Naive thymus-derived CD4-positive, alpha-beta T cell (primary cell): ENCODE measurements at places on chromosomes 2 and 18. TPM values are rescaled to one million over a fixed set of nuclear protein-coding genes. Genes with fewer than 3 reads are reported as not detected.

DNA sequence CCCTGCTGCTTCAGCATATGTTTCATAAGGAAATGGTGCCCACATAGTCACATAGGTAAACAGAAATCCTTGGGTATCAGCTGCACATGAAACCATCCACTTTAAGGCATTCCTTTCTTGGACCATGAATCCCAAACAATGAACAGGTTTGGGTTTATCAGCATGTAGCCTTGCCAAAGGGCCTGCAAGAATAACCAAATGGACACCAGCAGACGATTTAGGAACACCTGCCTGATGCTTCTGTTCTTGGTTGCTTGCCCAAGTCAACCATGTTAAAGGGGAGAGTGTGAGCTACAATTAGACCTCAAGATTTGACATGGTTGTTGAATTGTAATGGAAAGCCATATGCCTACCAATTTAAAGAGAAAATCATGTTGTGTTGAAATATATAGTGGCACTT is 1342.7 kb upstream of the PIK3C3 start:
- no peaks in the 10 kb centered on the region for H3K27me3 ChIP-seq
- no peak for DNase-seq
- H3K27ac ChIP-seq: no peak overlapping the region

DNA sequence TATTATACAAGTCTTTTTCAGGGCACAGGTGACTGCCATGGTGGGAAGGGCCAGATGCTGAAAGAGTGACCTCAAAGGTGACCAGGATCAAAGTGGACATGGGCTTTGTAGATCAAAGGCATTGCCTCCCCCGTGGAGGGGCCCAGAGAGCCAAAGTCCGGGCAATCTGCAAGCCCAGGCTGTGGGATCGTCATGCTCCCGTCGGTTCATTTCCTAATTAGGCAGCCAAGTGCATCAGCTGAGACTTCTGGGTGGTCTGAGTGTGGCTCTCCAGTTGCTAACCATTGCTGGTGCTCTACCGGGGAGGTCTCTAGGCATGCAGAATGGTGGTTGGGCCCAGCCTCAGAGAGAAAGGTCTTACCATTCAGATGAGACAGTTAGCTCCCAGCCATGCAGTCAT is 61.6 kb downstream of the TRIB2 start:
- H3K27ac ChIP-seq: no peak overlapping the region
- no peaks in the 10 kb centered on the region for H3K27me3 ChIP-seq
- no peak overlapping the region for H3K4me3 ChIP-seq
- no peak for DNase-seq
- H3K4me1 ChIP-seq: no peaks in the 10 kb centered on the region
- no peaks in the 10 kb centered on the region for H3K36me3 ChIP-seq

DNA sequence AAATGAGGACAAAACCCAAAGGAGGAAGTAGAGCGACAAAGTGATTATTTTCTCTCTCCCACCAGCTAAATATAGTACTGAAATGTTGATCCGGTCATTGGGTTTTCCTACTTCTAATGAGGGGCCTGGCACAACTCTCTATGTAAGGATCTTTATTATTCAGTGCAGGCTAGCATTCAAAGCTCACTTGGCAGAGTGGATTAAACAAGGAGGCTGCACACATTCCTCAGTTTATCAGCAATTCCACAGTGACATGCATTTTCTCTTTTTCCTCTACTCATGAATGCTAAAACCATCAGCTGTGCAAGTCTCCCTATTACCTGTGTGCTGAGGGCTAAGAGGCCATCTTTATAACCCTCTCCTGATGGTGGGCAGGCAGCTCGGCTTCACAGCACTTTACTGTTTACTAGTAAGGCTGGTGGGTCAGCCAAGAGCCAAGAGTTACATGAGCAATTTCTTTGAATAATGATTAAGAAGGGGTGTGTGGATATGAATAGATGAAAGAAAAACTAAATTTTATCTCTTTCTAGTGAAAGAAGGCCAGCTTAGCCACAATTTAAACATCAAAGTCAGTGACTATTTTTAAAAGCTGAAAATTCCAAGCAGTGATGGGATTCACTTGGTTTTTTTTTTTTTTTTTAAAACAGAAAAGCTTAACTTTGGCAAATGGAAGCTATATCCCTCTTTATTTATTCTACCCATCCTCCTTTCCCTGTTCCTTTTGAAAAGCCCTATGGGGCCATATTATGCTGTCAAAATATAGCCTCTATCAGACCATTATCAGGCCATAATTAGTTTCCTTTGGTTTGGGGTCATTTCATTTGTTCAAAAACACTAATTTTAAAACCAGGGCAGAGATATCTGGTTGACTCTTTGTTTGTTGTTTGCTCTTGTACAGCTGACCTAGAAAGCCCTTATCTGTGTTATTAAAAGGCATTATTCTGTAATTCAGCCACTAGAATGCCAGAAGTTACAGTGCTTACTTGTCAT is 111.0 kb downstream of the RBM43 start:
- no peak overlapping the region for H3K4me3 ChIP-seq
- H3K4me1 ChIP-seq: no peaks in the 10 kb centered on the region

DNA sequence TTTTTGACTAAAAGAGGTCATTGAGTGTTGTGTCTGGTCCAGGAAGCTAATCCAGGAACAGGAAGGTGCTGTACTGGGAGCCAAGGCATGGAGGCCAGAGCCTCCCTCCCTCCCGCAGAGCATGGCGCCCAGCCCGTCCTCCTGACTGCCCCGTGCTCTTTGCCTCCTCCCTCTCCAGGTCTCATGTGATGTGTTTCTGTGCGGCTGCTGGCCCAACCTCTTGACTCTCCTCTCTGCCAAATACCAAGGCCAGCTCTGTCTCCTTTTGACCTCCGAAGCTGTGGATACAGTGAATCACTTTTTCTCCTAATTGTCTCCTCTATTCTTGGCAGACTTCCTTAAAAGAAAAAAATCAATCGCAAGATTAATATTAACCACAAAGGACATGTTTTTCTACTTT is 284.1 kb downstream of the PHLPP1 start:
- no peaks in the 10 kb centered on the region for H3K36me3 ChIP-seq
- no peak overlapping the region for H3K4me3 ChIP-seq
- H3K4me1 ChIP-seq: no peaks in the 10 kb centered on the region

DNA sequence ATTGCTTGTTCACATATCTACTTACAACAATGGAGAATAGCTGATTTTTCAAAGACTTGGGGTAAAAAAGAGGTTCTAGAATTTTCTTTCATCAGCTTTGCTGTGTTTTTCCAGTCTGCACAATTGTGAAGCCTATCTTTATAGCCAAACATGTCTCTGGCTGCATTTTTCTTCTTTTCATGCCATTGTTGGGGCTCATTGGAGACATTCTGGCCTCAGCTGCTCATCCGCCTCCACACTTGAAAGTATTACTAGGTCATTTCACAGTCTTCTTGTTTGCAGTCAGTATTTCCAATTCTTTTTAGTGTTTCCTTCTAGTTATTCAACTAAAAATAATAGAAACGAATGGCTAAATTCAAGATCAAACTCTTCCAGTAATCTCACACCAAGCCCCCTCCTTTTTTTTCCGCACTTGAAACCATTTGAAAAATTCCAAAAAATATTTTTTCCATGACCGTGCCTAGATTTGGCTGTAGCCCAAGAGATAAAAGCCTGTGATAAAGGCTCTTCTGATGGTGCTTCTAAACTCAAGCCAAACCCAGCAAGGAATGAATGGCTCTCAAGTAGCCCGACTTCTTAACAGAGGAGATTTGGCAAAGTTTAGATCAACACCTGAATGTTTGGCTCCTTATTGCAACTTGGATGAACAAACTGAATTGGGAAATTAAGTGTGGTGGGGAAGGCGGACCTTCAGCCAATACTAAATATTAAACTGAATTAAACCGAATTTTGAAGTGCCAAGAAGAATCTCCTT is 103.4 kb downstream of the NRP2 start:
- DNase-seq: no peak
- no peak overlapping the region for H3K4me3 ChIP-seq
- H3K4me1 ChIP-seq: peaks cover 10% of the 10 kb centered on the region
- no peak overlapping the region for H3K27ac ChIP-seq
- H3K36me3 ChIP-seq: no peaks in the 10 kb centered on the region

Gene ATOH8
- not detected for total RNA-seq

DNA sequence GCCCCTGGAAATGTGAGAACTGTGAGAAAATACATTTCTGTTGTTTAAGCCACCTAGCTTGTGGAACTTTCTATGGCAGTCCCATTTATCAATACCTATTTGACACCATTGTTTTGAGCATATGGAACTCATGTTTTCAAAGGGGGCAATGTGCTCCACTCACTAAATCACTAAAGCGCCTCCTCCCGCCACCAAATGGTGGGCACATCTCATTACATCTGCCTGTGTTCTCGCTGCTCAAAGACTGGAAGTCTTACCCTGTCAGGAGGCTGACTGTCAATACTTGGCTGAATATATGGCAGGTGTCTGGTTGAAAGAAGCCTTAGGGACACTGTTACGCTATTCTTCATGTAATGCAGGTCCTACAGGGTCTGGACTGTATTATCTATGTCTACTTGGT is 767.7 kb downstream of the TSN start:
- H3K27ac ChIP-seq: no peak overlapping the region
- no peaks in the 10 kb centered on the region for H3K27me3 ChIP-seq
- no peaks in the 10 kb centered on the region for H3K4me1 ChIP-seq
- no peaks in the 10 kb centered on the region for H3K36me3 ChIP-seq
- H3K4me3 ChIP-seq: no peak overlapping the region

- DNase-seq: no peak
- peak overlapping the region; percentile 25 for H3K4me3 ChIP-seq
- H3K27ac ChIP-seq: peak overlapping the region; percentile 69
- no peaks in the 10 kb centered on the region for H3K36me3 ChIP-seq
- H3K4me1 ChIP-seq: peaks cover 52% of the 10 kb centered on the region
- no peaks in the 10 kb centered on the region for H3K27me3 ChIP-seq
Observed at GRCh38 chr2:232319803-232320442, 58.6 kb upstream of the ALPP start.

Gene TSHZ1
- total RNA-seq: 33.5 TPM

- no peaks in the 10 kb centered on the region for H3K27me3 ChIP-seq
- no peak overlapping the region for H3K27ac ChIP-seq
- H3K4me1 ChIP-seq: no peaks in the 10 kb centered on the region
- H3K4me3 ChIP-seq: no peak overlapping the region
- no peak for DNase-seq
- H3K36me3 ChIP-seq: no peaks in the 10 kb centered on the region
Observed at GRCh38 chr2:208047840-208048239, 22.5 kb upstream of the PLEKHM3 start.

Gene LAMA3
- not detected for total RNA-seq

- no peaks in the 10 kb centered on the region for H3K4me1 ChIP-seq
- H3K27me3 ChIP-seq: no peaks in the 10 kb centered on the region
- DNase-seq: no peak
- no peak overlapping the region for H3K4me3 ChIP-seq
- no peak overlapping the region for H3K27ac ChIP-seq
- no peaks in the 10 kb centered on the region for H3K36me3 ChIP-seq
Observed at GRCh38 chr2:40244675-40245074, 207.2 kb downstream of the SLC8A1 start.

GRCh38 chr2:190979906-190980629 is 33.9 kb downstream of the STAT1 start:
- no peaks in the 10 kb centered on the region for H3K4me1 ChIP-seq
- no peaks in the 10 kb centered on the region for H3K27me3 ChIP-seq
- DNase-seq: no peak
- peak overlapping the region; percentile 54 for H3K27ac ChIP-seq
- H3K4me3 ChIP-seq: no peak overlapping the region
- peaks cover 66% of the 10 kb centered on the region for H3K36me3 ChIP-seq

Gene HNRNPLL
- 10.1 TPM for total RNA-seq

- no peaks in the 10 kb centered on the region for H3K27me3 ChIP-seq
- no peaks in the 10 kb centered on the region for H3K36me3 ChIP-seq
- no peak for DNase-seq
- no peak overlapping the region for H3K4me3 ChIP-seq
Observed at GRCh38 chr18:38330573-38330972, 765.0 kb upstream of the CELF4 start.

GRCh38 chr2:218130377-218130776 is 4.5 kb downstream of the CXCR2 start:
- H3K4me3 ChIP-seq: no peak overlapping the region
- no peak for DNase-seq
- H3K36me3 ChIP-seq: no peaks in the 10 kb centered on the region
- no peaks in the 10 kb centered on the region for H3K4me1 ChIP-seq
- no peaks in the 10 kb centered on the region for H3K27me3 ChIP-seq

Gene GPR39
- not detected for total RNA-seq

- no peak overlapping the region for H3K4me3 ChIP-seq
- no peaks in the 10 kb centered on the region for H3K27me3 ChIP-seq
- DNase-seq: no peak
- H3K36me3 ChIP-seq: no peaks in the 10 kb centered on the region
- H3K27ac ChIP-seq: no peak overlapping the region
Observed at GRCh38 chr18:13604786-13605185, 121.6 kb downstream of the FAM210A start.

GRCh38 chr2:110804915-110805314 is 72.5 kb downstream of the ACOXL start:
- H3K4me3 ChIP-seq: no peak overlapping the region
- no peak for DNase-seq
- no peak overlapping the region for H3K27ac ChIP-seq
- H3K4me1 ChIP-seq: no peaks in the 10 kb centered on the region
- H3K27me3 ChIP-seq: peaks cover 3% of the 10 kb centered on the region

GRCh38 chr2:186950694-186951093 is 101.7 kb upstream of the ZSWIM2 start:
- H3K4me3 ChIP-seq: no peak overlapping the region
- DNase-seq: no peak
- no peaks in the 10 kb centered on the region for H3K27me3 ChIP-seq
- no peaks in the 10 kb centered on the region for H3K36me3 ChIP-seq
- H3K4me1 ChIP-seq: no peaks in the 10 kb centered on the region

GRCh38 chr18:2515171-2515787 is 56.0 kb downstream of the METTL4 start:
- H3K27me3 ChIP-seq: no peaks in the 10 kb centered on the region
- peaks cover 4% of the 10 kb centered on the region for H3K4me1 ChIP-seq
- H3K4me3 ChIP-seq: no peak overlapping the region
- no peak overlapping the region for H3K27ac ChIP-seq
